Kidney glomerular epithelial cell (primary cell): ENCODE measurements at places on chromosomes 5 and 9.

DNA sequence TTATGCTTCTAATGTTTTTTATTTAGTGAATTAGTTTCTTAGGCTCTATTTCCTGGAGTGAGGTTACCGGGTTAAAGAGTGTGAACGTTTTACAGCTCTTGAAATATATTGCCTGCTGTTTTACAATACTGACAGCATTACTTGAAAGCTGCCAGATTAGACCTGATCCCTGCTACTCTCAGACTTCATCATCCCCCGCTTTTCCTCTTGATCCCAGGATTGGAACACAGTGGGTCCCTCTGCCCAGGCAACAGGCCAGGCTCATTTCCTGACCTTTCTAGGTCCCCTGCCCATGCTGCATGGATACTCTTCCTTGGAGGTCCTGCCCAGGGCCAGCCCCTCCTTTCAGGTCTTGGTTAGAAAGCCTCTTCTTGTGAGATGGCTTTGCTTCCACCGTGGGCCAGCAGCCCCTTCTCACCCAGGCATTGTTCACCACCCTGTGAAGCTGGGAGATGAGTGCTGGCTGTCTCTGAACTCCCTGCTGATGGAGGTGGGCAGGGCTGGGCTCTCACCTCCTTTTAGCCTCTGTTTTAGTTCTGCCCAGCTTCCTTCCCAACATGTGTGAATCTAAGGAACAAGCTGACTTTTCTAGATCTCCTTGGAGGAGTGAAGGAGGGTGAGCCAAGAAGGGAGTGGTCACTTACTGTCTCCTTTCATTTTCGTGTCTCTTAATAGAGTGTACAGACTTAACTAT, 15.5 kb upstream of the FAM120AOS start:
- no peak for DNase-seq

GRCh38 chr5:64690104-64690416, 243 bp upstream of the SHISAL2B start:
- no peak for DNase-seq

DNA sequence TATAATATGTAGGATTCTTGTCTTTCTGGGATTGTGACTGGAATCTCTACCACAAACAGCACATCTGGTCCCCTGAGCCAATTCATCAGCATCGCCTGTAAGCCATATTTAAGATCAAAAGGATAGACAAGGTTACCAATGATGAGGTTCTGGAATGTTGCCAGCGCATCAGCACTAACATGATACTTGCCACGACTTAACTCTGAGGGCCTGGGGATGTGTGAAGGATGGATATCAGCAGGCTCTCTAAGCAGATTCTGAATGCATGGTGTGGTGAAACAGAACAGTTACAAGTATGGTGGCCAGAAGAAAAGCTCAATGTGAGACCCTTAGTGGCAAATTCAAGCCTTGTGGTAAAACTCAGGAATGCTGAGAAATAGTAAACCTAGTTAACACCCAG, 143.0 kb downstream of the XRCC4 start:
- DNase-seq, result no peak

DNA sequence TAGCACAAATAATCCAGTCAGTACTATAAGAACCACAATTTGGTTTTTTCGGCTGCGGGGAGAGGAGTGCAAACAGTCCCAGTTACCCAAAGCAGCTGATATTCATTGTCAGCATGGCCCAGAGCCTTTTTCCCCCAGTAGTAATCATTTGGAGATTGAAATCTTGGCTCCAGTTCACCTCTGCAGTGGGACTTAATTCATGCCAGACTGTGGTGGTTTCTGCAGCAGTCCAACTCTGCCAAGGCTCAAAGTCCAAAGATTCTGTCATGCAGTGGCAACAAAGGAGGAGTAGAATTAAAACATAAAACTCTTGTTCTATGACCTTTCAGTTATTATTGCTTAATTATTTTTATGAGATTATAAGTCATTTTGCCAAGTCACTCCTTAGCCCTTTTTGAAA, 25.0 kb upstream of the TRIM36 start:
- no peak for DNase-seq

- DNase-seq, result no peak
Observed at GRCh38 chr9:128180001-128180400, 11.4 kb downstream of the CIZ1 start.

DNA sequence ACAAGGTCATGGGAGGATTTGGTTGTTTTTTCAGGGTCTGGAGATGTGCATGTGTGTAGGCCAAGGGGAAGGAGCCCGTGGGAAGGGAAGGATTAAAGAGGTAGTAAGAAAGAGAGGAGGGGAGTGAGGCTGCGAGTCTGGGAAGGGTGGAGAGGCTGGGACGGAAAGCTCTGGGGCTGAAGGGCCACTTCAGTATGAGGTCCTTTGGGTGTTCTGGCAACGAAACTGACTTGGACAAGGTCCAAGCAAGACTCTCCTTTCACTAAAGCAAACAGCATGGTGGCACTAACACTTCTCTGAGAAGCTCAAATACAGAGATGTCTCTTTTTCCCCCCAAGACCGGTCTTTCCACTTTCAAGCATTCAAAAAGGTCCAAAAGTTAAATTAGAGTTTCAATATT, 394.5 kb downstream of the ARHGEF28 start:
- DNase-seq, result no peak

DNA sequence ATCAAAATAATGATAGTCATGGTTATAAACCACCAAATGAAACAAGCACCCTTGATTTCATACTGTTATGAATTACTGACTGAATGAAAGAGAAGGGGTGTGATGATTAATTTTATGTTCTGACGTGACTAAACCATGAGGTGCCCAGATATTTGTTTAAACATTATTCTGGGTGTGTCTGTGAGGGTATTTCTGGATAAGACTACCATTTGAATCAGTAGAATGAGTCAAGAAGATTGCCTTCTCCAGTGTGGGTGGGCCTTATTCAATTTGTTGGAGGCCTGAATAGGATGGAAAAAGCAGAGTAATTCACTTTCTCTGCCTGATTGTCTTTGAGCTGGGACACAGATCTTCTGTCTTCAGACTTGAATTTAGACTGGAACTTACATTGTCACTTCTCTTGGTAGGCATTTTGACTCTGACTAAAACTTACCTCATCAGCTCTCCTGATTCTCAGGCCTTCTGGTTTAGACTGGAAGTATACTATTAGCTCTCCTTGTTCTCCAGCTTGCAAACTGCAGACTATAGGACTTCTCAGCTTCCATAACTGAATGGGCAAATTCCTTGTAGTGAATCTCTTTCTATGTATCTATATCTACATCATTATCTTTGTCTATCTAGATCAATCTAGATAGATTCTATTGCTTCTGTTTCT, 321.9 kb upstream of the TARS1 start:
- no peak for DNase-seq

DNA sequence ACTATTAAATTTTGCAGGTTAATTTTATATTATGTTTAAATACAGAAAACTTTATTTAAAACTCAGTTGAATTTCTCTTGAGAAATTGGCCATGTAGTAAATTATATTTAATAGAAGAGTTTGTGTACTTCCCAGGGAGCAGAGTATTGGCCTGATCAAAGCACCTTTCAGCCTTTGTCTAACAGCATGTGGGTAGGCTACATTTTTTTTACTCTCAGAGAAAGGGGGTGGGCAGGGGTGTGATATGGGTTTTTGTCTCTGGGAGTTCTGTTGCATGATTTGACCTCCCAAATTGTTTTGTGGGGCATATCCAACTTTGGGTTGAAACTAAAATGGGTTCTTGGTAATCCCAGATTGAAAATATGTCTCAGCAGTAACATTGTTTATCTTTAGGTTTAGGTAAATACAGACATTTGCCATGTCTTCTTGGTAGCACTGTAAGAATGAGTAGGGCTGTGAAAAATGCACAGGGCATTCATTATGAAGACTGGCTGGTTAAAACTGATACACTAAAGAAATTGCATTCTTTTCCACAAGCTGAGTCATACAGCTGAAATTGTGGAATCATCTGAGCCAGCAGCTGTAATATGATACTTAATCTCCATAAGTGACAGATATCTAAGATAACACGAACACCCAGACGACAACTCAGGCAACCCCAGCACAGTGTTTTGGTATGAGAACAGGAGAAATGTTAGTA, 75.4 kb upstream of the CDKN2B start:
- DNase-seq, result peak; percentile 78

- no peak for DNase-seq
Observed at GRCh38 chr9:125759764-125760129, 12.6 kb downstream of the PBX3 start.

DNA sequence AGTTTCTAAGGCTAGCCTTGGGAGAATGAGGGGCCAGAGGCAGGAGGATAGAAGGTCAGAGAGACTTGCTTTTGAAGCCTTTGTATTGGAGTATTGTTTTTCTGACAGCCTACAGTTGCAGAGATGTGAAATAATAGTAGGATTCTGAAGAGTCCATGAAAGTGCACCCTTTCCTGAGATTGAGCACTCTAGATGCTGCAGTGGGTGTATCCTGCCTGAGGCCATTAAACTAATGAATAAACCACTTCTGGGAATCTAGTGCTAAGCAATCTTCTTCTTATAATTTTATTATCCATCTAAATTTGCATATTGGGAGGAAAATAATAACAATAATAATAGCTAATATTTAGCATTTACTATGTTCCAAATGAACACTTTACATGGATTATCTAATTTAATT, 19.3 kb upstream of the NNT start:
- no peak for DNase-seq

- no peak for DNase-seq
Observed at GRCh38 chr9:71096421-71097108, 24.9 kb downstream of the TRPM3 start.

DNA sequence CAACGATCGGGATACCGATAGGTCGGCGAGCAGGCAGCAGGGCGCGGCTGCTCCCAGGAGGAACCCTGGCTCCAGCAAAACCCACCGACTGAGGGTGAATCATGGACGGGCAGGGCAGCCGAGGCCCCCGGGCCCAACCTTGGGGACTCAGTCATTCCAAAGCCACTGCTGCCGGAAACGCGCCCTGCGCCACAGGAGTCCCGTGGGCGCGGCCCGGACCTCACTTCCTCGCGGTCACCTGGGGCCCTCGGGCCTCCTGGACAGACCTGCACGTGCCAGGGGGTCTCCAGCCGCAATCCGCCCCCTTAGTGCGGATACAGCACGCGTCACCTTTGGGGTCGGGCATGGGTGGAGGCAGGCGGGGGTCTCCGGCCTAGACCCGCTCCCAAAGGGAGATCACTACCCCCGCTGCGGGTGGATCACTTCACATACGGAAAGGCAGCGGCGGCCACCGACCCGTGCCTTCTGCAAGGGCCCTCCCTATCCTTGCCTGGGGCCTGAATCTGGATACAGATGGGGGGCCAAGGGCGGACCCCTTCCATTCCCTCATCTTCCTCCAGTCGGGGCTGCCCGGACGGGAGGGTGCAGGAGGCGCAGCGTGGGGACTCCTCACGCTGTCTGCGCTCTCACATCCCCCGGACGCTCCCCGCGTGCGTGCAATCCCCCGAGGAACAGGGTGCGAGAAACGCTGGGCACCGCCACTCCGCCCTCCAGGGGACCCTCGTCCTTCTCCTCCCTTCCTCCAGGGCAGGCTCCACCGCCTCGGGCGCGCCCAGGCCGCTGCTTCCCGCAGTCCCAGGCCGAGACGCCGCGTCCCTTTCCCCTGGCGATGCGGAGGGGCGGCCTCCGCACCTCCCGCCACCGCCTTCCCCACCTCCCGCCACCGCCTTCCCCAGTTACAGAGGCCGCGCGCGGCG, 586 bp downstream of the TXN start:
- DNase-seq, result no peak

DNA sequence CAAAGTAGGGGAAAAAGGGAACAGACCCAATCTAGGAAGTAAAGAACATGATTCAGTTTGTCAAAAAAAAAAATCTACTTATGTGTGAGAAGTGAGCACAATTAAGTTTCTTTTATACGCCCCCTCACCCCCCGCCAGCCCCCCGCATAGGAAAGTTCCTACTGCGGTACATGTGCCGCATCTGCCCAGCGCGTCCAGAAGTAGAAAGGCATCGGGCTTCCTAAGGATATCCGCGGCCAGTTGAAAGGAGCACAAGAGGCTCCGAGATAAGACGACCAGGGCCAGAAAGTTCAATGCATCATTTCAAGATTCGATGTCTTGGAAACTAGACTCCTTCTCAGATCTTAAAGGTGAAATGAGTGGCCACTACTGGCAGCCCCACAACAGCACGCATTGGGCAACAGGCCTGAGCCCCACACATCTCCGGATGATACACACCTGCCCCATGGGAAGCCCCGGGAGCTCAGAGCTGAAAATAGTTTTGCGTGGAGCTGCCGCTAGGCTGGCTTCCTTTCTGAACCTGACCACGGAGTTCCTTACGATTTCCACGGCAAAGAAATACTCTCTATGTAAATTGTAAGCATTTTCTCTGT, 203.9 kb downstream of the RAB3C start:
- no peak for DNase-seq

DNA sequence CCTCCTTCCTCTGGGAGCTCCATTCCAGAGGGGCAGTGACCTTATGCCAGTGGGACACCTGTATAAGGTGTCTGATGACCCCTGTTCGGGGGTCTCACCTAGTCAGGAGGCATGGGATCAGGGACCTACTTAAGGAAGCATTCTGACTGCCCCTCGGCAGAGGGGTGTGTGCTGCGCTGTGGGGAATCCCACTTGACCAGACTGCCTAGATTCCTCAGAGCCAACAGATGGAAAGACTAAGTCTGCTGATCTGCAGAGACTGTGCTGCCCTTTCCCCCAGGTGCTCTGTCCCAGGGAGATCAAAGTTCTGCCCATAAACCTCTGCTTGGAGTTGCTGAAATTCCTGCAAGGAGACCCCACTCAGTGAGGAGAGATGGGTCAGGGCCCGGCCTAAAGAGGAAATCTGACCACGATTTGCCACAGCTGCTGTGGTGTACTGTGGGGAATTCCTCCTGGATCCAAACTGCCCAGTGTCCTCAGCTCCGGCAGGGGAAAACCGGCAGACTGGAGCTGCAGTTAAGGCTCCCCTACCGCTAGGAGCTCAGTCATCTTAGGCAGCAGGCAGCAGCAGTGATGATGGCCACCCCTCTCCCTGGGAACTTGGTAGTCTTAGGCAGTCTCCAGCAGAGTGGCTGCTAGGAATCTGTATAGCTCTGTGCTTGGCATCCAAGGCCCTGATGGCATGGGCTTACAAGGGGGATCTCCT, 34.8 kb upstream of the FAM120A start:
- no peak for DNase-seq

DNA sequence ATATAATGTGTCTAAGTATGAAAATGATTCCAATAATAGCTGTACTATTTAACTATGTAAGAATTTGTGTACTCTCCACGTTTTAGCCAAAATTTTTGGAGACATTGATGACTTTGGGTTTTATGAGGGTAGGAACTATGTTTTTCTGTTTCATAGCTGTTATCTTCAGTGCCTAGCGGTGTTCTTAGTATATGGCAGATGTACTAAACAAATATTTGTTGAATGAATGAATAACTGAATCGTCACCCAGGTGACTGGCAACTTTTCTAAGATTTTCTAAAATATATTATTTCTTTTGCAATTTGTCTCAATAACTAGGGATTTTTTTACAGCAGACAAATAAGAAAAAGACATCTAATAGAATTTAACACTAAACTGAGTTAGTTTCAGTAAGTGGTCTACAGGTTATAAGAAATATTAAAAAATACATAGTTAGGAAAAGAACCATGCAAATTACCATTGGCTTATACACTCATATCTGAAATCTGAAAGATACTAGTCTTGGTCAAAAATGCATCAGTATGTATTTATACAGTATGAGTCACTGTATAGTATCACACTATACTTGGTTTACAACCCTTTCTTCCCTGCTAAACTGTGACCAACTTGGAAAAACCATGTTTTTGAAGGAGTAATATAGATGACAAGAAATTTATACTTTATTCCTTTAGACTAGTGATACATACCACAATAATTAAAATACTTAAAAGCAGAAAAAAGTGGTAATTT, 10.5 kb upstream of the ERCC6L2 start:
- DNase-seq, result no peak
